CD4-positive, alpha-beta T cell (primary cell): ENCODE measurements at places on chromosomes 6 and 20.

- DNase-seq = no peak
Observed at GRCh38 chr6:2737885-2738284, 12.8 kb downstream of the MYLK4 start.

GRCh38 chr6:35091346-35092083, 49.6 kb downstream of the TCP11 start:
- no peak for DNase-seq

DNA sequence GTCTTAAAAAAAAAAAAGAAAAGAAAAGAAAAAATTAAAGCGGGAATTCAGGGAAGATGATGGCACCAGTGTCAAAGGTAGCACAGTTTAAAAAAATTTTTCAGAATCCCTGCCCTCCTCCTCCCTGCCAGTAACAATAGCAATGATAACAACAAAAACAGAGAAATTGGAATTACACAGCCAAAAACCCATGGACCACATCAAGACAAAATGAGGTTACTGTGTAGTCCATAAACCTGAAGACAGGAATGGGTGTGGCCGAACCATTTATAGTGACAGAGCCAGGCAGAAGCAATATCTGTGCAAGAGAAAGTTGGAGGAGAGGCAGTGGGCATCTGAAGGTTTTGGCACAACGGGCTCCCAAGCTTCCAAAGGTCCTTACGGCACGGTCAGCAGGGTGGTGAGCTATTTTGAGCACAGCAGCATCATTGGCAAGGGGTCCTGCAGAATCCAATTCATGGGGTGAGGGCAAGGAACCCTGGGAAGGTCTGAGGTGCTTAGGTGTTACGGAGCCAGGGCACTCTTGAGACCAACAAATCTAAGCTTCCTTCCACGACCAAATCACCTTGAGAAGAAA, 202.3 kb downstream of the GMPR start:
- DNase-seq = no peak

GRCh38 chr6:74731204-74731603, 474.6 kb downstream of the COL12A1 start:
- no peak for DNase-seq

- DNase-seq = no peak
Observed at GRCh38 chr20:36919715-36920333, 31.7 kb downstream of the SAMHD1 start.

DNA sequence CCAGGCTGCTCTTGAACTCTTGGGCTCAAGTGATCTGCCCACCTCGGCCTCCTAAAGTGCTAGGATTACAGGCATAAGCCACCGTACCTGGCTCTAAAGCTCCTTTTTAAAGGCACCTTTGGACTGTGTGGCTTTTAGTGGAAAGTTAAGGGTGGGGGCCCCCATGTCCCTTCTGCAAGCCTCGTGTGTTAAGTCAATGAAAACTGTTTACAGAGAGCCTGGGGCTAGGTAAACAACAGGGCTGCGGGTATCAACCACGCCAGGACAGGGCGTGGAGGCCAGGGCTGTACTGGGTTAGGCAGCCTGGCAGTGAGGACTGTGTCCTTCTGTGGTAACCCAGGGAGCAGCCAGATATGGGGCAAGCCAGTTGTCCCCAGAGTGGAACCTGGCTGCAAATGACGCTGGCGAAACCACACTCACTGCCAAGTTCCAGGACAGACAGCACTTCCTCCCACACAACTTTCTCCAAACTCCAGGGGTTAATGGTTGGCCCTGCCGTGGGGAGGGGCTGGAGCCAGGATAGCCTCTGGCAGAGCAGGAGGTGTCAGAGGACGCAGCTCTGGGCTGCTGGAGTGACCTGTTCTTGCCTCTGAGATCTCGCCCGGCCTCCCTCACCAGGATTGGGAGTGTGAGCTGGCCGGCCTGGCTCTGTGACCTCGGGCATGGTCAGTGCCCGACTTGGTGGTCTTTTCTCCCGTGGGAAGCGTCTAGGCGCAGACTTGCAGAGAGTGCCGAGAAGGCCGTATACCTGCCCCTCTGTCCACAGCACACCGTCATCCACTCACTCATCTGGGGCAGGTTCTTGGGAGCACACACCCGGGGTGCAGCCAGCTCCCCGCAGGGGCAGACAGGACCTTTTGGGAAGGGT, 3.2 kb downstream of the SLC17A9 start:
- no peak for DNase-seq

GRCh38 chr6:64290867-64291266, 655.3 kb downstream of the PHF3 start:
- DNase-seq = no peak

DNA sequence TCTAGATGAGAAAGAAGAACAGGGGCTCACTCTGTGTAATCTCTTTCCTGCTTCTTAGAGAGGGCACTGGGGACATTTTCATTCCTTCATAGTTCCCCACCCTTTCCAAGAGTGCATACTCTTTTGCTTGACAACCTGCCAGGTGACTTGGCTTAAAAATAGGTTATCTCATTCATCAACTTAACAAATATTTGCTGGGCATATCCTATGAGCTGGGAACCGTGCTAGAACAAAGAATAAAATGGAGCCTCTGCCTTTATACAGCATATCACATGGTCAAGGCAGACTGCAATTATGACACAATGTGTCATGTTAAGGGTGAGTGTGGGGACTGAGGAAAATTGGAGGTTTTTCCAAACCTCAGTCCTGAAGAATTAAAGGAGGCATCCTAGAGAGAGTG, 209.8 kb upstream of the FOXA2 start:
- DNase-seq = no peak

- no peak for DNase-seq
Observed at GRCh38 chr6:31268836-31269235, 3.1 kb downstream of the HLA-C start.

DNA sequence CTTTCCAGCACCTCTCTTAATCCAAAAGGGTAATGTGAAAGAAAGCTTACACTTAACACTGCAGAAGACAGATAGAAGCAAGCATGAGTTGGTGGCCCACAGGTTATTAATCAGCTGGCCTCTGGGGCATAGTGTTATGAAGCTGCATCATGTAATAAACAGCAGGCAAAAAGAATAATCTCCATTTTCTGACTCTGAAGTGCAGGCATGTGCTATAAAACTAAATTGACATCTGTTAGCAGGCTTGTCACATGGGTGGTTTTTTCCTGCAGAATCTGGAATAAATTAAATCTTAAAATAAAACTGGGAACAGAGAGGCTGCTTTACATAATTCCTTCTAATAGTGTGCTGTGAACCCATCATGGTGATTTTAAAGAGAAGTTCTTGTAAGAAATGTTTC, 73.3 kb downstream of the METTL24 start:
- DNase-seq = no peak

GRCh38 chr6:27651371-27651732, 178.4 kb upstream of the ZNF184 start:
- DNase-seq = no peak

- DNase-seq = no peak
Observed at GRCh38 chr20:46056970-46057855, 28.2 kb downstream of the SLC12A5 start.

- DNase-seq = no peak
Observed at GRCh38 chr6:150601439-150601838, 1.8 kb downstream of the PLEKHG1 start.

- DNase-seq = no peak
Observed at GRCh38 chr6:155450240-155450581, 5.4 kb downstream of the NOX3 start.

DNA sequence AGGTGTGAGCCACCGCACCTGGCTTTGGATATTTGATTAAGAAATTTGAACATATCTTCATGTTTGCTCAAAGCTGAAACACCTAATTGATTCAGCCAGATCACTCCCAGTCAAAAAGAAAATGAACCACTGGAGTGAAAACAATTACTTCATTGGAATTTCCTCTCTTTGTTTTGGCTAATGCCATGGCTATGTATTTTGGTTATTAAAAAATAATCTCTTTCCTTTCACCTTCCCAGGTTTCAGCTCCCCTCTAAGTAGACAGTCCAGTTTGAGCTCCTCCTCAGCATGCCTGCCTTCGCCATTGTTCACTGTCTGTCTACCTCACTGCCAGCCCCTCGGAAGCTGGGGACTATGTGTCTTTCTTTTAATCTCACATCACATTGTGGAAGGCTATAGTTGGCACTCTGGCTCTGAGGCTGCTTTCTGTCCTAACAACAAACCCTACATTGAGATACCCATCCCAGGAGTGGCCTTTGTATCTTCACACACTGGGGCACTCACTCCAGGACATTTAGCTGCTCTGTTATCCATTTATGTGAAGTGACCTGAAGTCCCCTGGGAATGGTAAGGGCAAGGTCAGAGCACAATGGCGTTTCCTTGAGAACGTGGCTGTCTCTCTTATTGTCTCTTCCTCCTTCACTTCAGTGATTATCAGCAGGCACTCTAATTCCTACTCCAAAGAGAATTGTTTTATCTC, 764.0 kb upstream of the CITED2 start:
- DNase-seq = no peak
